ENCODE measurements at places on chromosomes 1 and 21.

DNA sequence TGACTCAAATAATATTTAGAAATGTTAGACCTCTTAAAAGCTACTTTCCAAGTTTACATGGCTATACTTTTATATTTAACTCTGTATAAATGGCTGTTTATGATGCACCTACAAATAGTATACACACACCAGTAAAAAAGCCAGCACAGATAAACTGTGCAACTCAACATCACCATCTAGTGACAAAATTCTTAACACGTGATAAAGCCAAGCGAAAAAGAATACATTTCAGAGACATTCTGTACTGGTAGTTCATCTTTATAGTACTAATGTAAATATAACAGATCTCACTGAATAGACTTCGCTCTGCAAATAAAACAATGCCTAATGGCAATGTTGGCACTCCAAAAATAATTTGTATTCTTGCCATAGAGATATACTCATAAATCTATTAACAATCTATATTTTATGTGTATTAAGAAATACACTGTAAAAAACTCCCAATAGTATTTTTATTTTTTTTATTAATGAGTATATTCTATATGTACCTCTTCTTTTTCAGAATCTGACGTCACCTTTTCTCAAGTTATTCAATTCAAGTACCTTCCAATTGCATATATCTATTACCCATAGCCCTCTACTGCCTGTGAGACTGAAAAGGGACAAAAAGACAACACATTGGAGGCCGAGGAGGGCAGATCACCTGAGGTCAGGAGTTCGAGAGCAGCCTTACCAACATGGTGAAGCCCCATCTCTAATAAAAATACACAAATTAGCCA, 100.2 kb downstream of the DPYD start:
- peak; percentile 36 for DNase-seq

DNA sequence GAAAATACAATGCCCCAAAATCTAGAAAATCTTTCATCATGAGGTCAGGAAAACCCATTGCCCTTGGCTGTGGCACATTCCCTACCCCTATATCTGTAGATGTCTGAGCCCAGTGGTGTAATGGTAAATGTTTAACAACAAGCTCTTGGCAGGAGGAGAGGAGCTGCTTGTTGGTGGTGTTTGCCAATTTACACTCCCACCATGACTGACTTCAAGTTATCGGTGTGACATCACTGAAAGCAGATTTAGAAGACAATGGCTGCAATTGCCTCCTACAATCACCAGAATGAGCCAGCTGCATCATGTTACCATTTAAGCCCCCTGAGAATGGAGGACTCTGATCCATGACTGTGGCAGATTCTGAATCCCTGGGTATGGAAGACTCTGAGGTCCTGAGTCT, 70.9 kb downstream of the SDC3 start:
- DNase-seq: no peak

- DNase-seq: no peak
These were observed 7.0 kb upstream of the GBP6 start for GRCh38 chr1:89356658-89357400.

DNA sequence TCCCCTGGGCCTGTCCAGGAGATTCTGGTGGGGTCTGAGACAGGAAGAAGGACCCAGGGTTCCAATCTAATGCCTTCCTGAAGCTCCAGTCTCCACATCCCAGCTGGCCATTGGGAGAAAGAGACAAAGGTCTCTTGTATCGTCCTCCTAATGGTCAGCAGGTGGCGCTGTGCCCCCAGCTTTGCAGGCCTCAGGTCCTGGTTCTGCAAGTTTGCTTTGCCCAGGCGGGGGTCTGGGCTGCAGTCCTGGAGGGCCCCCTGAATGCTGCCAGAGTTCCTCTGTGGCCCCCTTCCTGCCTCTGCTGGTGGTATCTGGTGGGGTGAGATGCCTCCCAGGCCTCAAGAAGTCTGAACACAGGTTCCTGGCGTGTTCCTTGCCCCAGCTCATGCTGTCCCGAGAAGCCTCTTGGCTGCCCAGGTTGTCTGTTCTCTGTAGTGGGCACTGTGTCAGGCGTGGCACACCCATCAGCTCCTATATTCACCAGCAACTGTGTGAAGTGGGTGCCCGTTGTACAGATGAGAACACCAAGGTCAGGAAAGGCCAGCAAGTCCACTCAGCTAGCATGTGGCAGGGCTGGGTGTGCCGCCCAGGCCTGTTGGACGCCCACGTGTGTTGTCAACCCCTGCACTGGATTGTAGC, 33.8 kb upstream of the CSF3R start:
- peak; percentile 50 for DNase-seq

DNA sequence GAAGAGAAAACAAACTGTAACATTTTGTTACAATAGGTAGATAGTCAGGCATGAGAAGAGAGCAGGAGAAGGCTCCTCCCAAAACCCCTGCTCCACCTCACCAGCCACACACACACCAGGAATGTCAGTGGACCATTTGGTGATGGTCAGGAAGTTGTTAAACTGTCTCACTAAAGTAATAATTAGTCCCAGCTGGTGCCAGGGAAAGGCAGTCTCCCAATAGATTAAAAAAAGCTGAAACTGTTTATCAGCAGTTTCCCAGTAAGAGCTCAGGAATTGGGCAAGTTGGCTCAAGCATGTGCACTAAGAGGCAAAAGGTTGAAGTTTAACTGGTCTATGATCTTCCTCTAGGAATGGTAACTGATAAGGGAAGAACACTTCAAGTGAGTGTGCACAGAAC, 249.6 kb downstream of the COL11A1 start:
- no peak for DNase-seq

DNA sequence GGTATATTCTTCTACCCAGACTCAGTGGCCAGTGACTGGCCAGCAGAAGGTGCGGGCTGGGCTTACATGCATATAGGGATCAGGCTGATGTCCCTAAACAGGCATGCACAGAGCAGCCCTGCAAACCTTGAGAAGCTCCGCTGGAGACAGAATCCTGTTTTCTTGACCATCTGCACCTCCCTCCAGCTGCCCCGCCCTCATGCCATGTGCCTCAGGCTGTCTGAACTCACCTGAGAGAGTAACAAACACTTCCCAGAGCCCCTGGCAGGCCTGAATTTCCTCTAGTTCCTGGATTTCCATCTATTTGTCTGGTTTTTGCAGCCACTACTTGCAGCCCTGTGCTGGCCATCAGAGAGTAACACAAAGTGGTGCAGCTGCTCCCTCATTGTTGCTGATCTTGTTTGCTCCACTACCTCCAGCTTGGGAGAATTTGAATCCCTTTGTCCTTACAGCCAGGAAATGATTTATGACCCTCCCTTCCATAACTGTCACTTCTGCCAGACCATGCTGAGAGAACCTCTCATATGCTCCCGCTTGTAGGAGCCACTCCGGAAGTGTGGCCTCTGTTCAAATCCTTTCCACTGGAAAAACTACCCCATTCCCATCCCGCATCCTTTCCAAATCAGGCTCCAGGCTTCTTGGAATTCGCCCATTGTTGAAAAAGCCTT, 113.6 kb downstream of the NMNAT2 start:
- no peak for DNase-seq

DNA sequence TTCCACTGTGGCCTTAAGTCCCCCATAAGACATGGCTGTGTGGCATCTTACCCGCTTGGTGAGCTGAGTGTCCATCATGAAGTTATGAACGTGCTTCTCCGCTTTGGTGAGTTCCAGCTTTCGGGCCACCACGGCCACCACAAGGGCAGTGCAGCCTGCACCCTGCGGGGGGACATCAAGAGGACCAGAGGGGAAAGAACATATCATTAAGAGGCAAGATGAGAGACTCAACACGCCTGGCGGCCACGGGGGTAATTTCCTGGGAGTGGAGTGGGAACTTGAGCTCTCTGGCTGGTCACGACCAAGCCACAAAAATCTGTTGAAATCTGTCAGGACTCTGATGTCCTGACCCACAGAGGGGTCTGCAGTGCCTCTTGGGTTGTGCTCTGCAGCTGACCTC, 117.9 kb upstream of the ADAR start:
- DNase-seq: no peak
